HuH-7 (cell line): ENCODE measurements at places on chromosomes 4 and X.

GRCh38 chr4:94346541-94346940 is 3.9 kb upstream of the HPGDS start:
- no peak for DNase-seq

- no peak for DNase-seq
Measured at GRCh38 chr4:128703948-128704347, 105.6 kb upstream of the JADE1 start.

- no peak for DNase-seq
Measured at GRCh38 chr4:181508601-181509000, 734.6 kb upstream of the TENM3 start.

DNA sequence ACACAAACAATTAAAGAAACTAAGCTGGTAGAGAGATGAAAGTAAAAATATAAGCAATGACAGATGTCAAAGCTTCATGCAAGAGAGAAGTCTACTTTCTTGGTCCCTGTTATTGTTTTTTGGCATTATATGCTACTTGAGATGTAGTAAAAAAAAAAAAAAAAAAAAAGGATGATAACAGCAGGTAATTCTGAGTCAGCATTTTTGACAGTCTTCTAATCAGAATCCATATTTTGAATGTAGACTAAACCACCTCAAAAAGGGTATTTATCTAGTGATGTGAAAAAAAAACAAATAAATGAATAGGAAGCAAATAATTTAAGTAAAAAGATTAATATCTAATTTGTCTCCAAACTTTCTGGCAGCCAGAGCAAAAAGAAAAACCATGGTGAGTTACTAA is 422.2 kb upstream of the CPEB2 start:
- no peak for DNase-seq

DNA sequence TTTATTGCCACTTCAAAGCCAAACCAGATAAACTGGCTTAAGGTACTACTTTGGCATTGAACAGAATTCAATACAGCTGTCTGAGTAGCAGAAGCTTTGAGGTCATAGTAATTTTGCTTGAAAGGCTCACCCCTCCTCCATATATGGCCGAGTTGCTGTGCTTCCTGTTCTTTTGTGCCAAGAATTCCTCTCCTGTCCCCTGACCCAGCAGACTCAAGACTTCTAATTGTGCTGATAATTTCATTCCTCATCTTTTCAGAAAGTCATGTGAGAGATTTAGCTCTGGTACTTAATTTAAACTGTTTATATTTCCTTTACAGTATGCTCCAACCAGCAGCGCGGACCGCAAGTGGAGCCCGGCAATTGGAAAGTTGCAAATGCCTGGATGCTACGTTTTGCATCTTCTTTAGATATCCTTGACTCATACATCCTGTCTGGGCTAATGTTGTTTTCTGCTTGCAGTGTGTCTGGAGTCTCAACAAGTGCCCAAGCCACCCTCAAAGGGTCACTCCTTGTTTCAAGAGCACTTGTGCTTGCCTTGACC is 373.4 kb downstream of the PDGFC start:
- DNase-seq, result no peak

- no peak for DNase-seq
Measured at GRCh38 chrX:18424482-18425198, 768 bp upstream of the CDKL5 start.

GRCh38 chr4:81237791-81238190 is 22.8 kb upstream of the PRKG2 start:
- no peak for DNase-seq

- no peak for DNase-seq
Measured at GRCh38 chrX:136827026-136827425, 46.3 kb upstream of the ARHGEF6 start.

GRCh38 chr4:4585012-4585670 is 43.3 kb upstream of the STX18 start:
- no peak for DNase-seq

DNA sequence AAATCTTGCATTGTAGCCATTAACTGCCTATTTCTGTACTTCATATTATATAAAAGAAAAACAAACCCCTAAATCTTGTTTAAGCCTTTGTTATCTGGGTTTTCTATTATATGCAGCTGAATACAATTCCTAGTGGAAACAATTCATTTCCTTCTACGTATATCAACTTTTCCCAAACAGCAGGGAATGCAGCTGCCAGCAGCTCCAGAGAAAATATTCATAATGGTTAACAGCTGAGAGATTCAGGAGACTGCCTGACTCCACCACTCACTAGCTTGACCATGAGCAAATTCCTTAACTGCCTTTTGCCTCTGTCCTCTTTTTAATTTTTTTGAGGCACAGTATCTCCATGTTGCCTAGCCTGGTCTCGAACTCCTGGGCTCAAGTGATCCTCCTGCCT is 146.2 kb downstream of the SPATA18 start:
- no peak for DNase-seq

- DNase-seq, result no peak
Measured at GRCh38 chrX:119790977-119791436, 423 bp downstream of the RPL39 start.

DNA sequence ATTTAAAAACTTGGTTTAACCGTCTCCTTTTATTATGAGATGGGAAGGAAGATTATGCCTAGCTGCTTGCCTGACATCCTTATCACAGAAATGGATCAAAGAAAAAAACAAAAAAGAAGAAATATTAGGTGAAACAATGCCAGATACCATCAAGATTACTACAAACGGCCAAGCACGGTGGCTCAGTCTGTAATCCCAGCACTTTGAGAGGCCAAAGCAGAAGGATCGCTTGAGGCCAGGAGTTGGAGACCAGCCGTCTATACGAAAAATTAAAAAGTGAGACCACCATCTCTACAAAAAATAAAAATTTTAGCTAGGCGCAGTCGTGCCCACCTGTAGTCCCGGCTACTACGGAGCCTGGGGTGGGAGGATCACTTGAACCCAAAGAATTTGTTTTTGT is 2.3 kb downstream of the FRYL start:
- DNase-seq, result no peak

- no peak for DNase-seq
Measured at GRCh38 chr4:99878604-99879003, 15.6 kb downstream of the LAMTOR3 start.

DNA sequence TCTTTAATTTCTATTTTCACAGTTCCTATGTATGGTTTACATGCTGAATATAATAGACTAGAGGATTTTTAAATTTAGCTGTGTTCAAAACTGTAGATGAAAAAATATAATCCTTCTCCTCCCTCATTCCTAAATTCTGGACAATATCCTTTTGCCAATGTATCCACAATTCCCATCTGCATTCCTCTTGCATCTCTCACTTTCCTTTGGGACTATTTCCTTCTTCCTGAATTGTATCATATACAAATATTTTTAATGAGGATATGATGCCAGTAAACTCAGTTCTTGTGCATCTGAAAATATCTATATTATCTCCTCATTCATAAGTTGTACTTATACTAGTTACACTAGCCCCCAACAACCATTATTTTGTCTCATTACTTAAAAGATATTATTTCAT is 46.7 kb downstream of the DDX60L start:
- no peak for DNase-seq

DNA sequence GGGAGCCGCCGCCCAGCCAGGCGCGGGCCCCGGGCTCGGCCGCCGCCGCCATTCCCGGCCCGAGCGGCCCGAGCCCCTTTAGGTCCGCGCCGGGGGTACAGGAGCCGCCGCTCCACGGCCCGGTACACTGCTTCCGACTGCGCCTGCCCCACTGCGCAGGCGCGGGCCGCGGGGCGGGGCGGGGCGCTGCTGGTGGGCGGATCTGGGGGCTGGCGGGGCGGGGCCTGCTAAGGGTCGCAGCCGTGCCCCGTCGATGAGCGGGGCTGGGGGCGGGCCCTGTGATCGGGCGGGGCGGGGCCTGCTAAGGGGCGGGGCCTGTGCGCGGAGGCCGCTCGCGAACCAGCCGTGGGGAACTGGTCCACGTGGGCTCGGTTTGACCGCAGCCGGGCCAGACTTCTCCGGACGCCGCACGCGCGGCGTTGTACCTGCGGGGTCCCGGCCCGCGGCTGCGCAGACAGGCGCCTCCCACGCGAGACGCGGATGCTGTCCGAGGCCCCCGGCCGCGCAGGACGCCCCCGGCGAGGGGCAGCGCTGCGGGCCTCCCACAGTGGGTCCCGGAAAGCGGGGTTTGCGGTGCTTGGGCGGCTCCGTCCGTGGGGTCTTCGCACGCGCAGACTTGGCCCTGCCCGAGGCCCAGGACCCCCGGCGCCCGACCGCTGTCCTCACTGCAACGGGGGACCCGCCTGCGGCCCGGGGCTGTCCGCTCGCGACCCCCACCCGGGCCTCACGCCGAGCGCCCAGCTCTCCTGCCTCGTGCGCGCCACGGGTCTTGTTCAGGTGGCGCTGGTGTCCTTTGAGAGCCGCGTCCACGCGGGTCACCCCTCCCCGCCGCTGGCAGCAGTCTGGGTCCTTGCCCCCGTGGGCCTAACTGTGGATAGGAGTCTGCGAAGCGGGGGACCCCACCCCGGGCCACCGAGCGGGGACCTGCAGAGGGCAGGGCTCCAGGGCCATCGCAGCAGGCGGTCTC is at the start of gene DGKQ:
Gene DGKQ (minus strand): TSS at position 139 of the 967 bp plus-strand sequence. CDS start 87 bp downstream, at position 52.
- peak; percentile 94 for DNase-seq

- DNase-seq, result no peak
Measured at GRCh38 chrX:41449131-41449530, 2.0 kb downstream of the NYX start.

GRCh38 chrX:149567621-149568417 is 18.1 kb upstream of the HSFX3 start:
- DNase-seq, result no peak

- no peak for DNase-seq
Measured at GRCh38 chr4:37995299-37995821, 35.2 kb downstream of the PTTG2 start.
